ENCODE measurements at places on chromosomes 7 and 10.

DNA sequence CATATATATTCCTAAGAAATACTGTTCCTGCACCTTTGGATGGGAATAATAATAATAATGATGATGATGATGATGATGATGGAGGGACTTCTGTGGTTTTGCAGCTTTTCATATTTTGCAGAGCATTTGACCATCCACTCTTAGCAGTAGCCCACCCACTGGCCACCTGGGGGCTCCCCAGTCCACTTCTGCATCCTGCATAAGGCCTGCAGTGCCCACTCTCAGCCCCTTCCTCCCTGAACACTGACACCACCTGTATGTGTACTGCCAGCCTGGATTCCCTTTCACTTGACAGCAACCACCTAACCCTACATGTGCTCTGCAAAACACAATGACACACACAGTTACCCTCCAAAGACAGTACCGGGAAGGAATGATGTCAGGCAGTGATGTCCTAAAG, 131.4 kb downstream of the ADAM12 start:
- no peak for DNase-seq

DNA sequence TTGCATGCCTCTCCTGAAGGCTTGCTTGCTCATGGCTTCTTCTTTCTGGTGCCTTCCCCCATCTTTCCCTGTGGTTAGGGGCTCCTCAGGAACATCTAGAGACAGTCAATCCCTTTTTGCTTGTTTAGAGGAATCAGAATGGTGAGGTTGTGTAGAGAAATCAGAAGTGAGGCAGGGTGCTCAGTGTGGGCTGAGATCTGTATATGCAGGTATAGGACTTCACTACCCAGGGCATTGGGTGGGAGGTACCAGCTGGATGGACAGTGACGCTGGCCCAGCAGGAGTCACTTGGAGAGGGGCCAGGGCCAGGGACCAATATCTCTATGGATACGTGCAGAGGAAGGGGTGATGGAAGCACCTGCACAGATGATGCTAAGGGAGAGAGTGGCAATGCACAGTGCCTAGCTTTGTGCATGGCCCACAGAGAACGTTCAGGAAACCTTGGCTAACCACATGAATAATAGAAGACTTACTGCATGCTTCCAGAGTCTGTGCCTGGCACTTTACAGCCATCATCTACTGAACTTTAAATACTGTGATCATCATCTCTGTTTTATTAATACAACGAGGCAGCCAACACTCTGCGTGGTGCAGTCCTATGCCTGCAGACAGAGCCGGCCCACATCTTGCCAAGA, 255.2 kb downstream of the ABCA13 start:
- DNase-seq: no peak

DNA sequence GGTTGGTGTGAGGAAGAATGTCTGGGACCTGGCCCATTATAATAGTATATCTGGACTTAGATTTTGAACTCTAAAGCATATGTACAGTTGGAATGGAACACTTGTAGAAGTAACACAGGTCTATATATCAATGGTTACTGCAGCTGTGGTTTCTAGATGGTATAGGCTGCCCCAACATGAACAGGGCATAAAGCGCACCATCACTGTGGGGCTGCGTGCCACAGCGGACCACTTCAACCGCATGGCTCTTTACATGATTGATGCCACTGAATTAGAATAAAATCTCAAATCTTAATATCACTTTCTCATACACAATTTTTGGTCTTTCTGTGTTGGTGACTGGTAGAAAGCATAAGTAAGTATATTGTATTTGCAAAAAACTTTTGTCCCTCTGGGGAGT, 59.5 kb downstream of the KLRG2 start:
- no peak for DNase-seq

- DNase-seq: no peak
These were observed 10.0 kb downstream of the ZNF800 start for GRCh38 chr7:127382301-127383085.

DNA sequence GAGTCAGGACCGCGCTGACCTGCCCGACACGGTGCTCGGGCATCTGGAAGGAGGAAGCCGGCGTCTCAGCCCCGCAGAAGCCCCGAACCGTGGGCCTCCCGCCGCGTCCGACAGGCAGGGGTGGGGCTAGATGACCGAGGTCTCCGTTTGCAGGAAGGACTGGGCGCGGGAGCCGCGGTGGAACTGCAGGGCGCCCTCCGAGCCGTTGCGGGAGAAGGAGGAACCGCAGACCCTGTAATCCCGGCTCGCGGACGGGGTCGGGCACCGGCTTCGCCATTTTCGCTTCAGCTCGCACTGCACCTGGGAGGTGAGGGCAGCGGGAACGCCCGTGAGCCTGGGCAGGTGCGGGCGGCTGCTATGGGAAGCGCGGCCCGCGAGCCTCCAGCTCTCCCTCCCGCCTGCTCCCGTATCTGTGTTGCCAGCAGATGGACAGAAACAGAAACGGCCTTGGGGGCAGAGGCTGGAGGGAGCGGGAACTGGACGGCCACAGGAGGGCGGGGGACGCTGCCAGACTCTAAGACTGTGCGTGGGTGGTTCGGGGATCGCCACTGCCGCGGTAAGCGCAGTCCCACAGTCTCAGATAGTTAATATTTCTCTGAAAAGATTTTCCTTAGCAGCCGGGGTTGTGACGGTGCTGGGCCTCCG, 114.1 kb downstream of the VIPR2 start:
- peak; percentile 54 for DNase-seq

DNA sequence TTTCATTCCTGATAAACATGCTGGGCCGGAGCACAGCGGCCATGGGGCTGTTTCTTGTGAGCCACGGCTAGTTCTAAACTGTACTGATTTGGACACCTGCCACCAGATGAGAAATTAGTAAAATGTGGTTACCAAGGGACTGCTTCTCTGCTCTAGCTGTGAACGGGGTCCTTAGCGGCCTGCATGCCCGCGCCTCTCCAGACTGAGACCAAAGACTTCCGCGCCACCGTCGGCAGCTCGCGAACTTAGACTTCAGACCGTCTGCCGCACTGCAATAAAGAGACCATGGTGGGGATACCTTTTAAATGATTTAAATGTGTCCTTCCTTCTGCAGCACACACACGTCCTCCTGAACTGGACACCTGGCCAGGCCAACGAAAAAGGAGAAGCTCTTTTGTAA, 116.4 kb downstream of the BMS1 start:
- DNase-seq: no peak

GRCh38 chr7:160958-161725, 31.2 kb upstream of the FAM20C start:
- no peak for DNase-seq

DNA sequence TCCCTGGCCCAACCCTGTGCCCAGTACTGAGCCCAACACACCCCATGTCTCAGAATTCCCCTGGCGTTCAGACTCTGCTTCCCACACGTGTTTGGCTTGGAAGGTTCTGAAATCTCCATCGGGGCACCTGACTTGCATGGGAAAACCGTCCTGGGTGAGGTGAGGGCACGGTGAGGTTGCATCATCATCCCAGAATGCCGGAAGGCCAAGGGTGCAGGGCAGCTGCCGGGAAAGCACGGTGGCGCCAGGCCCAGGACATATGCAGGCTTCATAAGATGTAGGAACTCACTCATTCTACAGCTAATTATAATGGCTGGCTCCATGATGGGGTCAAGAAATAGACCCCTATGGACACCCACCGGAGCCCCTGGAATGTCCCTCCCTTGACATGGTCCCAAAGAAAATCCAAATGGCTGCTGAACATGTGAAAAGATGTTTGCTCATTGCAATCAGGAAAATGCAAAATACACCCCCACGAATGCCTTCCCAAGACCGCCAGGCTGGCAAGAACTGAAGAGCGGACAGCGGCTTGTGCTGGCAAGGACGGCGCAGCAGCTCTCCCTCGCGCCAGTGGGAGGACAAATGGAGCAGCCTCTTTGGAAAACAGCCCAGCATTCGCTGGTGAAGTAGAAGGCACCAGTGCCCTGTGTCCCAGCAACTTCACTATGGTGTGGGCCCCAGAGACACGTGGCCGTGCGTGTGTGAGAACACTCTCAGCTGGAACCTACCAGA, 2.3 kb downstream of the KNDC1 start:
- DNase-seq: no peak

DNA sequence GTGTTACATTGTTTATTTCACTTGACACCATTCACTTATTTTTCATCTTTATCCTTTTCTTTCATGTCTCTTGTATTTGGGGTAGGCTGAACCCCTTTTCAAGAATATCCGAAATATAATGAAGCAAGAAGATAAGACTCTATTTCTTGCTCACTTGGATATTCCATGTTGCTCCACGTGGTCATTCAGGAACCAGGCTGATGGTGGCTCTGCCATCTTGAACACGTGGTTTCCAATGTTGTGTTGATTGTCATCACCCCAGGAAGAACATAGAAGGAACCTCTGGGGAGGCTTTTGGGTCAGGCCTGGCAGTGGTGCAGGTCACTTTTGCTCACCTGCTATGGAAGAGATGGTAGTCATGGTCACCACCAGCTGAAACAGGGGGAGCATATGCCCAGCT, 9.3 kb upstream of the GALNTL5 start:
- DNase-seq: no peak

DNA sequence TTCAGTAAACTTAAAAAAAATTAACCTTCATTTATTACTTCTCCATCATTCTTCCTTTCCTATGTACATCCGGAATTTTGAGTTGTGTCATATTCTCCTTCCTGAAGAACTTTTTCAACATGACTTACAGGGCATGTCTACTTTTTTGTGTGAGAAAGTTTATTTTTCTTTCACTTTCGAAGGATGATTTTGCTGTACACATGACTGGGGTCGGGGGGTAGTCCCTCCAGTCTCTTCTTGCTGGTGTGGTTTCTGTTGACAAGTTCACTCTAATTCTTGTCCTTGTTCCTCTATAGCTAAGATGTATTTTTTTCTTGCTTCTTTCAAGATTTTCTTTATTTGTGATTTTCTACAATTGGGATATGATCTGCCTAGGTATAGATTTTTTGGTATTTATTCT, 55.8 kb downstream of the INPP5A start:
- DNase-seq: no peak

Measured in NCI-H2081 (cell line).